ENCODE measurements at places on chromosomes 12 and 14.

DNA sequence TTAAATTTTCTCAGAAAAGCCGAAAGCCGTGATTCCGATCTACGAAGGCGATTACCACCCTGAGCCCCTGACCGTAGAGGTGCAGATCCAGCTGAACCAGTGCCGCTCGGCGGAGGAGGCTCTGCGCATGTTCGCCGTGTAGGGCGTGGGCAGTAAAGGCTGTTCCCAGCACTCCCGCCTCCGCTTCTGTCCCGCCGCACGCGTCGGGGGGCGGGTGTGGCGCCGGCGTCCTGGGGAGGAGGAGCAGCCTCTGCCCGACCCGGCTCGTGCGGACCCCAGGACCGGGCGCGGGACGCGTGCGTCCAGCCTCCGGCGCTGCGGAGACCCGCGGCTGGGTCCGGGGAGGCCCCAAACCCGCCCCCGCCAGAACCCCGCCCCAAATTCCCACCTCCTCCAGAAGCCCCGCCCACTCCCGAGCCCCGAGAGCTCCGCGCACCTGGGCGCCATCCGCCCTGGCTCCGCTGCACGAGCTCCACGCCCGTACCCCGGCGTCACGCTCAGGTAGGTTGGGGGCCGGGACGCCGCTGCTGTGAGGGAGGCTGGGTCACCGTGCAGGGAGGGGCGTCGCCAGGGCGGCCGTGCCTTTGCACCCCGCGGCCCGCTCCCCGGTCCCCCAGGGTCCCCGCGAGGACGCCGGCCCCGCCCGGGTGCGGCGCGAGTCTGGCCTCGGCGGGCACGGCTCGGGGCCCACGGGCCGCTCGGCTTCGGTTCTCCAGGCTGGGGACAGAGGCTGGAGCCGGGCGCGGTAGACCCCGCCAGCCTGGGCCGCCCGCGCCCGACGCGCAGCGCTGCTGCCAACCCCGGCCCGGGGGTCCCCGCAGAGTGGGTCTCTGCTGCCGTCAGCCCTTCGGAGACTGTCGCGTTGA is at the start of gene B3GNT4:
Gene B3GNT4 (plus strand): TSS at position 409 of the 866 bp plus-strand sequence. CDS start 910 bp downstream, outside the sequence.
- DNase-seq: no peak

GRCh38 chr12:84825149-84825548 is 87.5 kb downstream of the SLC6A15 start:
- DNase-seq: no peak

DNA sequence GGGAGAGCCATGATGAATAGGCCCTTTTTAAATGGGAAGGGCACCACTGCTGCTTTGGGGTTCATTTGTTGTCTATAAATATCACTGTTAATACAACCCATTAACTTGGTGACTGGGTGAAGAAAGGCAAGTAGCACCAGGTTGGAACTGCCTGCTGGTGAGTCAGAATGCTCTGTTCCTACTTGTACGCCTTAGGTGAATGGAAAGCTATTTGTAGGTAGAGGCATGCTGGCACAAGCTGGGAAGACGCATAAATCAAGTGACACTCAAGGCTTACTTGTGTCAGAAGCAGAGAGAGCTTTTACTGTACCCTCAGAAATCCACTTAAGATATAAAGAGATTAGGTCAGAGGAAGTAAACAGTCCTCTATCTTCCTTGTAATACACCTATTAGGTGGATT is 142.5 kb downstream of the TMX1 start:
- no peak for DNase-seq

- DNase-seq: no peak
Measured at GRCh38 chr12:18794000-18794399, 56.1 kb downstream of the CAPZA3 start.

GRCh38 chr14:71212683-71213107 is 305.4 kb downstream of the PCNX1 start:
- no peak for DNase-seq

DNA sequence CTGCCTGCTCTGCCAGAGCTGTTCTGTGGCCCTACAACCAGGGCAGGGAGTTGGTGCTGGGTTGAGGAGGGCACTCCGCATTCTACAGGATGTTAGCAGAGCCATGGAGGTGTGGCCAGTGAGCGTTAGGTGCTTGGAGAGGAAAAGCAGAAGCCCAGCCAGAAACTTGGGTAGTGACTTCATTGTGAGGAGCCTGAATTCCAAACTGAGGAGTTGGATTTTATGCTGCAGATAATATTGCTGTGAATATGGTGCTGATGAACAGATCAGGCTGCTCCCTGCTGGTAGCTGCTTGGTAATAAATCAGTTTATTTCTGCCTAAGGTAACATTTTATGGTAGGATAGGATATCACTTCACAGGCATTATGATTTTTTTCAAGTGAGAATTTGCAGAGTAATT is 7.1 kb upstream of the CCDC175 start:
- no peak for DNase-seq

- no peak for DNase-seq
Measured at GRCh38 chr14:77339407-77339806, 18.6 kb downstream of the GSTZ1 start.

DNA sequence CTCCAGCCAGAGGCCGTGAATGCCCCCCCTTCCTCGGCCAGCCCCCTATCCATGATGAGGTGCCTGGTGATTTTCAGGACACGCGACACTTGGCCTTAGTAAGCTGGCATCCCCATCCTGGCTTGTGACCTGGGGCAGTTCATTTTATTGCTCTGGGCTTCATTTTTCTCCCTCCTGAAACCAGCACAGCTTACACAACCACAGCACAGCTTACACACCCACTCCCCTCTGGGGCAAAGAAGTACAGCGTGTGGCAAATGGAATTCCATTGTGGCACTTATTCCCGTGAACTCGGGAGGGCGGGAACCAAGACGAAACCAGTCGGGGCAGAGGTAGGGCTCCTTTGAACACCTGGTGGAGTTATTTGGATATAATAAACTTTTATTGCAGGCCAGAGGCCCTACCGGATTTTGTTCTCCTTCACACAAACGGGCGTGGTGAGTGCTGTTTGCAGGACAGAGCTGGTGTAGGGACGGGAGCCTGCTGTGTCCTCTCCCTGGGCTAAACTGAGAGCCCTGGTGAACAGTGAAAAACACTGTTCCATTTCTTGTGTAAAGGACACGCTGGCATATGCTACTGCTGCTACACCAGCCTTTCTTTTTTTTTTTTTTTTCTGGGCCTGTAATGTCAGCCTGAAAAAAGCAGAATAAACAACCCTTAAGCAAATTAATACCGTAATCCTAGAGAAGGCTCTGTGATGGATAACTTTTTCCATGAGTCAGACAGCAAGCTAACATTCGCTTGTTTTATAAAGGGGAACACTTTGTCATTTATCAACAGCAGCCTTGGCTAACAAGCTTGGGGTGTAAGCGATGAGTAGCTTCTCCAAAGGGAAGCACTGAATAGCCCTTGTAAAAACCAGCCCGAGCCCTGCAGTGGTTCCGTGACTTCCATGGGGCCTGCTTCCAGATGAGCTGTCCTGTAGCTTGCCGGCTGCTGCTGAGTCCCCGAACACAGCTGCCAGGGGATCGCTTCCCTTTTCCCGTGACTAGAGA is 29.3 kb downstream of the CD9 start:
- no peak for DNase-seq

DNA sequence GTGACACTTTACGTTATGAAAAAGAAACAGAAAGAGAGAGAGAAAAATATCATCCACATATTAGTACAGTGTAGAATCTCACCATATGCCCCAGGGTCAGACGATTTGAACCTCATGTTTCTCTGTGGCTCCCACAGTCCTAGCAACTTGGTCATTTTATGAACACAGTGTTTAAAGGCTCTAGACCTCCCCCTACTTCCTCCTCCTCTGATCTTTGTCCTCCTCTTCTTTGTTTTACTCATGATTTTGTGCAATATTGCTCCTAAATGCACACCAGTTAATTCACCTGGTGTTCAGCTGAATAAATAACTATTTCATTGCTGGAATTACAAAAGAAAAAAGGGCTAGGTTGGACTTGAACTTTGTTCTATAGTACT is 18.2 kb downstream of the GLT1D1 start:
- no peak for DNase-seq

DNA sequence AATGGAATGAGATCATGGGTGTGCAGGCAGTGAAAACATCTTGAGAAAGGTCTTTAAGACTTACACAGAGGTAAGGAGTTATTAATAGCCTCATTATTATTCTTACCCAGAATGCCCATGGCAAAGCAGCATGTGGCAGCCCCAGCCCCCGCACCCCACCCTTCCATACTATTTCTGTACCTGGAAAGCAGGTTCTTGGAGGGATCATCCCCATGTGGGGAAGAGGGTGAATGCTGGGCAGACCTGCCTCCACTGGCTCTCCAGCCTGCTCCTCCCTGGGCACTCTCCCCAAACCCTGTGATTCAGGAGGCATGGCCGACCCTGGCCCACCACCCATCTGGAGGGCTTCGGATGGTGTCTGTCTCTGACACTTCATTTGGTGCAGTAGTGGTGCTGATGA is 28.3 kb downstream of the NPC2 start:
- no peak for DNase-seq

DNA sequence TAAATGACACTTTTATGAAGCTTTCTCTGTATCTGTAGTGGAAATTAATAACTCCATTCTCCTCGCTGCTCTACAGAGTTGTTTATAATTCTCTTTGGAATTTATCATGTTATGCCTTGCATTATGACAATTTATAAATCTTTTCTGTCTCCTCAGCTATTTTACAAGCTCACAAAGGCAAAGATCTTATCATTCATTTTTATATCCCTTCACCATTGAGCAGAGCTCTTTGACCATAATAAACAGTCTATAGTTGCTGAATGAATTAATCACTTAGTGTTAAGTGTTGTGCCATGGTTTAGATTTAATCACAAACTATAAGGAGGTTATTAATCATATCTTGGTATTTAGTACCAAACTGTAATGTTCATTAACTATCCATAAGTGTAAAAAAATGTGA is 126.4 kb downstream of the NAV3 start:
- no peak for DNase-seq

GRCh38 chr12:65508276-65509035 is 230.0 kb downstream of the MSRB3 start:
- DNase-seq: no peak

DNA sequence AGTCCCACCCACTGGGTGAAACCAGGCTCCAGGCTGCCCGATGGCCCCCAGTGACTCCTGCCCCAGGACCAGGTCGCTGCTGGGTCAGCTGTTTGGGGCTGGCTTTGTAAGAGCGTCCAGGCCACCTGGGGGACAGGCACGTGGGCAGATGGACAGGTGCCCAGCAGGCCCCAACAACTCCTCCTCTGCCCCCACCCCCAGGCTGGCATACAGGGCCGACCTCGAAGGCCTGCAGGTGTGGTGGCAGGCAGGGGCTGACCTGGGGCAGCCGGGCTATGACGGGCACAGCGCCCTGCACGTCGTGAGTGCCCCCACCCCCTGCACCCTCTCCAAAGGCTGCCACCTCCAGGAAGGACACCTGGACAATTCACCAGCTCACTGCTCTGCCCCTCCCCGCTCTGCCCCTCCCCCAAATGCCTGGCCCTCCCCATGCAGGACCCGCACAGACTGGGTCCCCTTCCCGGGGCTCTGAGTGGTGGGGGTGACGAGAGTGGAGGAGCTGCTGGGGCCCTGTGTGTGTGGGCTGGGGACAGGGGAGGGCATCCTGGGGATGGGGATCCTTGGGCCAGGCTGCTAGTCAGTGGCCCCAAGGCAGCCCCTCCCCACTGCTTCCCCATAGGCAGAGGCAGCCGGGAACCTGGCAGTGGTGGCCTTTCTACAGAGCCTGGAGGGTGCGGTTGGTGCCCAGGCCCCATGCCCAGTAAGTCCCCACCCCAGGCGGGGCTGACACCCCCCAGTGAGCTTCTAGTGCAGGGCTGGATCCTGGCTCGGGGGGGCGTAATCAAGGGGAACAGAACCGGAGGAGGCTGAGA is 26.0 kb downstream of the ASPG start:
- no peak for DNase-seq

DNA sequence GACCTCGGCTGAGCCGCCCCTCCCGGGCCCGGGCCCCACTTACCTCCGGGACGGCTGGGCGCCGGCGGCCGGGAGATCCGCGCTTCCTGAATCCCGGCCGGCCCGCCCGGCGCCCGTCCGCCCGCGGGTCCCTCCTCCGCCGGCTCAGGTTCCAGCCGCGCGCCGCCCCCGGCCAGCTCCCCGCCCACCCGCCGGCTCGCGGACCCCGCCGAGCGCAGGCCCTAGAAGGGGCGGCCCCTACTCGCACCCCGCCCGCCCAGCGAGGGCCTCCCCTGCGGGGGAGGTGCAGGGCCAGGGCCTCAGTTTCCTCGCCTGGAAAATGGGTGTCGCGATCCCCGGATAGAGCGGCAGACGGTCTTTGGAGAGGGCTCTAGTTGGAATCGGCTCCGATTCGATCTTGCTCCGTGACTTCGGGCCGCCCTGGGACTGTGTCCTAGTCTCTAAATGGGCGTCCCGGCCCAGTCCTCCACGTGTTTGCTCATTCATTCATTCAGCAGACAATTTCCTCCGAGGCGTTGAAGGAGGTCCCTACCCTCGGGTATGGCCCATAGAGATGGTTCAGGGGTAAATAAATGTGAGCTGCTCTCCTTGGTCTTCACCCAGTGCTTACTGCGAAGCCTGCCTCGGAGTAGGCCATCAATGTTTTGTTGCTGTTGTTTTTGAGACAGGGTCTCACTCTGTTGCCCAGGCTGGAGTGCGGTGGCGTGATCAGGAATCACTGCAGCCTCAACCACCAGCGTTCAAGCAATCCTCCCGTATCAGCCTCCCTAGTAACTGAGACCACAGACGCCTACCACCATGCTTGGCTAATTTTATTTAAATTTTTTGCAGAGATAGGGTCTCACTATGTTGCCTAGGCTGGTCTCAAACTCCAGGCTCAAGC is at the start of gene TRPV4:
Gene TRPV4 (minus strand): TSS at position 92 of the 883 bp plus-strand sequence. CDS start 18,602 bp downstream, outside the sequence.
- no peak for DNase-seq

GRCh38 chr14:24036169-24036962 is 15.4 kb upstream of the CARMIL3 start:
- DNase-seq: peak; percentile 88

DNA sequence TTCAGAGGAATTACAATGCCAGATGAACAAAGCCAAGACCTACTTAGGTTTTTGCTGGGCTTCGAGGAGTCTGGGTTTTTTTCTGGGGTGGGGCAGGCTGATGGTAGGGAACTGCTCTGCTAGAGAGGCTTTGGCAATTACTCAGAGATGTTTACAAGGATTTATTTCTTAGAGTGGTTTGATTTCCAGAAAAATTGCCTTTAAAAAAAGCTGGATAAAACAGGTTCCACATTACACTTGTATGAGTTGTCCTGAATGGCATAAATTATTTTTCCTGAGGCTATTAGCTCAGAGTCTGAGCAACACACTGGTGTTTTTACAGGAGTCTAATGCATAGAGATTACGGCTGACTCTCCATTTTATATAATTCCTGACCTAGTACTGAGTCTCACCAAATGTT is 118.5 kb upstream of the FRMD6 start:
- DNase-seq: no peak

GRCh38 chr12:44774815-44775411 is 101.2 kb downstream of the NELL2 start:
- no peak for DNase-seq

DNA sequence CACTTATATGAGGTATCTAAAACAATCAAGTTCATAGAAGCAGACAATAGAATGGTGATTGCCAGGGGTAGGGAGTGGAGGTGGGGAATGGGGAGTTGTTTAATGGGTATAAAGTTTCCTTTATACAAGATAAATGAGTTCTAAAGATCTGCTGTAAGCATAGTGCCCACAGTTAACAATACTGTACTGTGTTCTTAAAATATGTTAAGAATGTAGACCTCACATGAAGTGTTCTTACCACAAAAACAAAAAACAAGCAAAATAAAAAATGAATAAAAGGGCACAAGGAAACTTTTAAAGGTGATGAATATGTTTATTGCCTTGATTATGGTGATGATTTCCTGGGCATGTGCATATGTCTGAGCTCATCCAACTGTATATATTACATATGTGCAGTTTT is 211.8 kb downstream of the MSRB3 start:
- no peak for DNase-seq

Data from vagina (tissue), 2 donors.